ENCODE measurements at places on chromosomes 6 and 20.

DNA sequence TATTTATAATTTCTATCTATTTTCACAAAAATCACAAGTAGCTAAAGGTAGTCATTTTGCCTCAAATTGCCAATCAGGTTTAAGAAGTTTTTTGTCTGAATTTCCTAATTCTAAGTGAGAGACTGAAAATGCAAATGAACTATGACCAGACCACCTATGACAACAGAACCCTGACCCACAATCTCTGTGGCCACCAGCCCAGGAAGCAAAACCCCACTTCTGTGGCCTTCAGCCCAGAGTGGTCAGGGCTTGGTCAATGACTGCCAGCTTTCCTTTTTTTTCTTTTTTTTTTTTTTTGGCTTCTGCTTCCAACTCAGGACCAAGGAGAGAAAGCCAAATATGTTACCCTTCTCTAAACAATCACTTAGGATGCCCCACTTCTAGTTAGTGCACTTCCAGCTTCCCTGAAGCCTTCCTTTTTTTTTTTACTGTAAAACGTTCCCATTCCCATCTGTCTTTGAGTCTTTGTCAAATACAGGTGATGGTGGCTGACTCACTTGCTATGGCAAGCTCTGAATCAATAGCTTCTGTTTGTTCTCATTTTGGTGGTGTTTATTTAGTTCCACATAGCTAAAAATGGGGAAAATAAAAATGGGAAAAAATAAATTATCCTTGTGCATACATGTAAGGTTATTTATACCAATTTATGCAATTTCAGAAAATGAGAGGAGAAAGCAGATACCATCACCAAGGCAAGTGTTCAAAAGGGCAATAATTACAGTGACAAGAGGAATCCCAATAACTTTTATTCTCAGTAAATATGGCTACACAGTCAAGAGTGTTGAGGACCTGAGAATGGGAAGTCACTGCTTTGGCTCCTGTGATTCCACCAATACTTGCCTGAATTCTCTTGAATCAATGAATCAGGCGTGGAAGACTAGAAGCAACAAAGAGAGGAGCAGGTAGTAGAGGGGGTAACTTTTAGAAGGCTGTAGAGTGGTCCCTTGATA is 170.3 kb upstream of the PDE7B start:
- DNase-seq = no peak

DNA sequence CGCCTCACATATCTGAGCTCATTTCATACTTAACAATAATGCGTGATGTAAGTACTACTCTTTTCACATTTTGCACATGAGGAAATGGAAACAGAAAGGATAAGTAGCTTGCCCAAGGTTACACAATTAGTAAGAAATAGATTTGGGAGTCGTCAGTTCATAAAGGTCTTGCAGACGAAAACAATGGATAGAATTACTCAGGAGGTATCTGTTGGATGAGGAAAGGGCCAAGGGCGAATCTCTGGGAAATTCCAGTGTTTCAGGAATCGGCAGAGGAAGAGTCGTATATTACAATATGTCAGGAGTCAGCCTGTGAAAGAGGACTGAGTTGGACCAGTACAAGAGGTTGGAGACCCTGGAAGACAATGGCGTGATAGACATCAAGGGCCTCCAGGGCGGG is 12.8 kb upstream of the EDN1 start:
- no peak for DNase-seq

DNA sequence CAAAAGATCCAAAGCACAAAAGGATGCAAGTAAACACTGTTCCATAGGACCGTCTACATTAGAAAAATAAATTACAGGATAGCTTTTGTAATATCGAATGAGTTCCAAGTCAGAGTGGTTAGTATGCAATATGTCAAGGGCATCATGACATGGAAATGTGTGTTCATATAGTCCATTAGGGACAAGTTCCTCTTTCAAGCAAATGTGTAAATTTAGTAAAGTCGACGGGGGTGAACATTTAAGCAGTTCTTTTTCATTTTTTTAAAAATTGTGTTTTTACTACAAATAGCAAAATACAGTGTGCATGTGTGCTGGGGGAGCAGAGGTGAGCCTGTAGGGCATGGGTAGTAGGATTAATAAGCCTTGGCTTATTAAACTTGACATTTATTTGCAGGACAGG is 359.0 kb downstream of the ESR1 start:
- no peak for DNase-seq

- no peak for DNase-seq
Measured at GRCh38 chr6:5672581-5673011, 334.1 kb downstream of the NRN1 start.

- DNase-seq = no peak
Measured at GRCh38 chr6:129976110-129976509, 42.3 kb upstream of the L3MBTL3 start.

- no peak for DNase-seq
Measured at GRCh38 chr6:39327507-39327906, 5.0 kb upstream of the KCNK16 start.

GRCh38 chr20:2170404-2170803 is 68.8 kb downstream of the STK35 start:
- DNase-seq = no peak

DNA sequence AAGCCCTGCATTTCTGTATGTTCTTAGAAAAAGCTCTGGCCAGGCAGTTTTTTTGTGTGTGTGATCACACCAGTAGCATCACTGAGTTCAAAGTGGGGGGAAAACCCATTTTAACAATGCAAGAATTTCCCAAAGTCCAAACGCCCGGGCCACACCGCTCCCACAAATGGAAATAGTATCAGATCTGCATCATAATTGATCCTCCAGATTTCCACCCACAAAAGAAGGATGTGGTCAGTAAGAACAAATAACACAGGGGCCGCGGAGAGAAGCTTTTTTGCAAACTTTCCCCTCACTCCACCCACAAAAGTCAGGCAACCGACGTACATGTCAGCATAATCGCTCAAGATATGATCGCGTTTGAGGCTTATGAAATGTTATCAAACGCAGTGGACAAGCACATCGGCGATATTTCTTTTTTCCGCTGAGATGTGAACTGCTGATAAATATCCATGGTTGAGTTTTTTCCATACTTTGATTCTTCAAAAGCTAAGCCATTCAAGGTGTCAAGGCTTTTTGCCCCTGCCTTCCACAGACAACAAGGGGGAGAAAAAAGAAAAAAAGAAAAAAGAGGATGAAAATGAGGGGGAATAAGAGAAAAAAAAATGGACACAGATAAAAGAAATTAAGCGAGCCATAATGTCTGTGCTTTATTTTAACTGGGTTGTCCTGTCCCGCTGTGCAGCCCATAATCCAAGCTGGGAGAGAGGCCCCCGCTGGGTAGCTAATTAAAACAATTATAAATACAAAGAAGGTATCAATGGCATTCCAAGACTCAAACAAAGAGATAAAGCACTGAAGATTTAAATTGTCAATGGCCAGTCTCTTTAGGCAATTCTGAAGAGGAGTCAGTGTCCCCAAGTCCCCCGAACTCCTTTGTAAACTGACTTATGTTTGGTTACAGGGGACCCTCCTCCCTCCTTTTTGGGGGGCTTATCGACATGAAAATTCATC is 143.5 kb downstream of the ZFP64 start:
- DNase-seq = no peak

GRCh38 chr6:16929809-16930208 is 168.5 kb upstream of the ATXN1 start:
- DNase-seq = peak; percentile 64

- no peak for DNase-seq
Measured at GRCh38 chr6:43943099-43943766, 173.2 kb downstream of the VEGFA start.

DNA sequence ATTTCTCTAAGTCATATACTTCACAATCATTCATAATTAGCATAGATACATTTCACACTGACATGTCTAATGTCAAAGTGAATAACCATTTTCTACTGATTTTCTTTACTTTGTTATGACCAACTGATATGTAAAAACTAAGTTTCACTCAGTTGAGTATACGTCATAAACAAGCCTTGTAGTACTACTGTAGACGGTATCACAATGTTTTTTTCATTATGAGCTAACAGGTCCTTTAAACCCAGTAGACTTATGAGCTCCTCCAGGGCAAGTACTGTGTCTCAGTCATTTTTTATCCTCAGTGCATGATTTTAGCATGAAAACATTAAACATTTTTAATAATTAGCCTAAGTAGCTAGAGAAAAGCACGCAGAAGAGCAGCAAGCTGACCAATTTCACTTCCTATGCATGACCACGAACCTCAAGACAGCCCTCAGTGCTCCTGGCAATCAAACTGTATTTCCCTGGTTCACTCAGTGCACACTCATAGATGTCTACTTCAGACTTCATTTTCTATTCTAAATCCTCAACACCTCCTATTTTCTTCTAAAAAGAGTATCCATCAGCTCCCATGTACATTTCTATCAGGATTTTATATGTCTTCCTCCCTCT is 32.0 kb upstream of the TFAP2D start:
- no peak for DNase-seq

DNA sequence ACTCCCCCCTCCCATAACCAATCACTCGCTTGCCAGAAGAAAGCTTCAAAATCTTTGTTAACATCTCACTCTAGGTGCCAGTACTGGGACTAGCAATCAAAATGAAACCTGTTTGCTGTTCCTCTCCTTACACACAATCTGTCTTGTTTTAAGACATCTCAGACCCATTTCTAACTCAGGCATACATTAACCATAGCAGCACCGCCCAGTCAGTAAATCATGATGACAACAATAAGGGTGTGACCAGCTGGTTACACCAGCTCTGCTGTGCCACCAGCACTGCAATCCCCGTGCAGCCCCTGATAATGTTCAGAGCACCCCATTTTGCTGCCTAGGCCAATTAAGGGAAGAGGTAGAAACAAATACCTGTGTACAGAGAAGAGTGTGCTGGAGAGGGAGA is 185.2 kb upstream of the TAB2 start:
- no peak for DNase-seq

GRCh38 chr6:39088331-39088730 is 26.7 kb downstream of the SAYSD1 start:
- peak; percentile 75 for DNase-seq

DNA sequence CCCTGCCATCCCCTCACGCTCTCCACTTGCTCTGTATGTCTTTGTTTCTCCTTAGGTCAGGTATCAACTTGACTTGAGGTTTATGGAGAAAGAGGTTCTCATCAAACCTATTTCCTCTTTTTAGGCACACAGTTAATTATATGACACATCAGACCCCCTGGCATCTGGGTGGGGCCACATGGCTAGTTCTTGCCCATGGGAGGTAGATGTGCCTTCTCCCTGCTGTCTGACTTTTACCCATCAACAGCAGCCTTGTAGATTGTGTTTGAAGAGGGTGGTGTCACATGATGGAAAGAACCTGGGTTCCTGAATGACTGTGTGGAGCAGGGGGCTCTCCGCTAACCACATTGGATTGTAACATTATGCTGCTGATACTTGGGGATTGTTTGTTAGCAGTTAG is 7.2 kb upstream of the UQCC2 start:
- DNase-seq = no peak

DNA sequence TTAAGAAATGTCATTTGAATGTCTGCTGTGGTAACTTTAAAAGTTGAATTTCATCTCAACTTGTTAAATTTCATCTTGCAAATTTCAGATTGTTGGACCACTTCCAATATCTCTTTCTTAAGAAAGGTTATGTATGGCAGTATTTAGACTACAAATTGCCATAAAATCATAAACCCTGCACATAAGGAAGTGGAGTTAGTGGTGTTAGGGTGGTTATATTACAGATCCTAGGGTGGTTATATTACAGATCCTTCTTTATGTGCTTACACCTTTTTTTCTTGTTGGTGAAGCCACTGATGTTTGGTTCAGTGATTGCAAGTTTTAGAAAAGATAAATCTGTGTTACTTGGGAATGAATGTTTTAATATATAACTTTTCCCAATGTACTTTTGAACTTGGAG is 9.0 kb downstream of the DSE start:
- DNase-seq = no peak

DNA sequence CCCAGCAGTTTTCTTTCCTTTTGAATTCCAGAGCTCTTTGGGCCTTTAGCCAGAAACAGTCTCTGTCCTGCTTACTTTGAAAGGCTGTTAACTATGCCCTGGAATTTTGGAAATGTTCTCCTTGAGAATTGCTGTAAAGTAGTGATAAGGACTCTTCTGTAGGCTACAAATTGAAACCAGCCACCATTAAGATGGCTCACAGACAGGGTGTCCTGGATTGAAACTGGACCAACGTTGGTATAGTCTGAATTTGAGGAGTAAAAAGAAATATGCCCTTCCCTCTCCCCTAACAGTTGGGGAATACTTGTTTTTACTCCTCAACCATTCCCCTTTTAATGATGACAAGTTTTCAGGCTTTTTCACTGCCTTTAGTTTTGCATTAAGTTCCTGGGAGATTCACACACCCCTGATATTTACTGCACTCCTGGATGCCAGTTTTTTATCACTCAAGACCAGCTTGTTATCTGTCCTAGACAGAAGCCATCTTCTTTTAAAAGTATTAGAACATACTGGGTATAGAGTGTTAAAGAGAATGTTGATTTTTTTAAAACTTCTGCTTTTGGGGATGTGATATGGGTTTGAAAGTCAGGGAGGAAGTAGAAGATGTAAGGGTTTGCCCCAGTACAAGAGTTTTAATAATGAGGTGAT is 21.9 kb downstream of the TOP1 start:
- DNase-seq = no peak

GRCh38 chr6:78989191-78989590 is 88.9 kb downstream of the PHIP start:
- DNase-seq = no peak

DNA sequence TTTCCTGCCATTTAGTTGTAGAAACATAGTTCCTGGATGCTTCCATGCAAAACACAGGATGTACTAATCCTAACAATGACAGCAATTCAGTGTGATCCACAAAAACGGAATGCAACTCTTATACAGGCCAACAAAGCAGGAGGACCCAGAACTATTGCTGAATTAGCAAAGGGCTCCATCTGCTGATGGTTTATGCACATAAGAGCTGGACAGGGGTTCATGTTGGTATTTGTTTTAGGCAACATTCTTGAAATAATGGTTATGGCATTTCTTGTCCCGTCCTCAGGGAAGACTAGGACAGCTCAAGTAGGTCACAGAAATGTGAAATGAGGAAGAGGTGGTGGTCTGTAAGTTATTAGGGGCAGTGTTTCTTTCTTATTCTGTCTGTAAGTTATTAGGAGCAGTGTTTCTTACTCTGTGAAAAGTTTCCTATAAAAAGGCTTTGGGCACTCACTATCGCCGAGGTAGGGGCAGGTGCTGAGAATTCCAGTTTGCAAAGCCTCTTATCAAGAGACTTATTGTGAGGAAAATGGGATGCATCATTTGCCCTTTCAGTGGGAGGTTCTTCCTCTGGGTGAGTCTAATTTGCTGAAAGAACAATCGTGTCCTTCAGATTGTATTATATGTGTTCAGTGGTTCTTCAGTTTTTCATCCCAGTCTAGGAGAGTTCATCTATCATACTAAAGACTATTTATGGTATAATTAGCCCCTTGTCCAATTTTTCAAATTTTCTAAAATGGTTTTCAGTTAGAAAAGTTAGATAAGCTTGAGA is 171.1 kb downstream of the MCHR2 start:
- DNase-seq = peak; percentile 6

DNA sequence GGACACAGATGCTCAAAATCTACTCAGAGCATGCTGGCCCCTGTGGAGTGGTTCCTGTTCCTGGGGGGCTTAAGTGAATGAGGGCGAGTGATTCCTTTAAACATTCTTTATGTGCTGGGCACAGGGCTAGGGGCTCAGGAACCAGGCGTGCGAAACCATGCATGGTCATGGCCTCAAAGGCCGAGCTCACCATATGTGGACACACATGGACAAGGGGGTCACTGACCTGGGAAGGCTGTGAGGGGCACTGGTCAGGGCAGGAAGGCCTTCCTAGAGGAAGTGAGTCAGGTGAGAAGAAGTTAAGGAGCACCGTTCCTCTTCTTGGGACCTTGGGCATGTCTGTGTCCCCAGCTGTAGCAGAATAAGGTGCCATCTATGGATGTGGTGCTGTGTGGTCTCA is 74.6 kb upstream of the BHLHE23 start:
- DNase-seq = no peak
